ENCODE measurements at places on chromosomes 3 and 15. TPM values are rescaled to one million over a fixed set of nuclear protein-coding genes. Genes with fewer than 3 reads are reported as not detected.

The JMJD7 gene
- polyA plus RNA-seq: 12.7 TPM

The LARP6 gene
- polyA plus RNA-seq: 17.4 TPM

The AMIGO3 gene
- polyA plus RNA-seq: 0.94 TPM

The HIGD2B gene
- not detected for polyA plus RNA-seq

The LSG1 gene
- polyA plus RNA-seq: 33.5 TPM

The ANKRD34C gene
- polyA plus RNA-seq: 0.09 TPM

The PRTG gene
- polyA plus RNA-seq: 13.7 TPM

The TARS3 gene
- polyA plus RNA-seq: 18.1 TPM

DNA sequence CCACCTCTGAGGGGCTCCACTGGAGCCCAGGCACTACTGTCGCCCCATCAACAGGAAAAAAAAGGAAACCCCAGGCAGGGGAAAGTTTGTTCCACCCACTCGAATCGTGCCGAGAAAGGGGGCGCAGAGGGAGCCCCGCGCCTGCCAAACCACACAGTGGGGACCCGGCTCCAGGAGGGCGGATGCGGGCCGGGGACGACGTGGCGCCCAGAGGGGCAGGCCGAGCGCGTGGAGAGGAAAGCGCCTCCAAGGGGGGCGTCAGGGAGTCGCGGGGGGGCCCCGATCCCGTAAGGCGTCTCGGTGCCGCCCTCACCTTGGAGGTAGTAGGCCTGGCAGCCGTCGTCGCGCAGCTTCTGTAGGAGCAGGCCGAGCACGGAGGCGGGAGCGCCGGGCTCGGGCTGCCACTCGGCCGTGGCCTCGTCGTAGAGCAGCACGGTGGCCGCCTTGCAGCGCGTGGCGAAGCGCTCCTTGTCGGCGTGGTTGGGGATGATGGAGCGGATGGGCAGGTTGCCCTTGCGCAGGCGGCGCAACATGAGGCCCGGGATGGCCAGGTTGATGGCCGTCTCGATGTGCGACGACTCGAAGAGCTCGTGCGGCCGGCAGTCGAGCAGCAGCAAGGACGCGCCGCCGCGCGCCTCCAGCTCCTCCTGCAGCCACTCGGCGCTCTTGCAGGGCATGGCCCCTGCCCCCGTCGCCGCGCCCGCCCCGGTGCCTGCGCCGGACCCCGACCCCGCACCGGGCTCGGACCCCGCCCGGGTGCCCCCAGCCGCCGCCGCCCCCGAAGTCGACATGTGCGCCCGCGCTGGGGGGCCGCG, 627 bp downstream of the DUSP7 start:
- no peak for DNase-seq

GRCh38 chr15:74398183-74398582, 30.7 kb upstream of the CYP11A1 start:
- DNase-seq: no peak

DNA sequence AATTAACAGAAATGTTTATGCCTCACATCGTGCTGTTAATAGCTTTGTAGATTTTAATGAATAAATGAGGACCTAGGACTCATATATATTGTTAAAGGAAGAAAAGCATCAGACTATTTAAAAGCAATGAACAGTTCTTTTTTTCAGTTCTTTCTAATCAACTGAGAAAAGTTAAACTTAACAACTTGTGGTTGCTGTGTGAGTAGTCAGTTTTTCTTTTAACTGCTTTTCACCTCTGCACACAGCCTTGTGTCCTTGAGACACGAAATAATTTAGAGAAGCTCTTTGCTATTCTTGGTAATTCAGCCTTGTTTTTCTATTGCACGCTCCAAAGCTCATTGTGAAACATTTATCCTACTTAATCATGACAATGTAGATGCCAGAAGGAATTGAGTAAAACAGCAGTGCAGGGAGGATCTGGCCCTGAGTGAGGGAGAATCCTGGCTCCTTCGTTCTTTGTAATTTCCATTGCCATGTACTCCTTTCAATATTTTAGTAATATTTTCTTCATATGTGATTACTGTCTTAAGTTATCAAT, 499.0 kb downstream of the PYDC2 start:
- DNase-seq: peak; percentile 35

GRCh38 chr3:31237887-31238286, 294.8 kb upstream of the STT3B start:
- DNase-seq: no peak

DNA sequence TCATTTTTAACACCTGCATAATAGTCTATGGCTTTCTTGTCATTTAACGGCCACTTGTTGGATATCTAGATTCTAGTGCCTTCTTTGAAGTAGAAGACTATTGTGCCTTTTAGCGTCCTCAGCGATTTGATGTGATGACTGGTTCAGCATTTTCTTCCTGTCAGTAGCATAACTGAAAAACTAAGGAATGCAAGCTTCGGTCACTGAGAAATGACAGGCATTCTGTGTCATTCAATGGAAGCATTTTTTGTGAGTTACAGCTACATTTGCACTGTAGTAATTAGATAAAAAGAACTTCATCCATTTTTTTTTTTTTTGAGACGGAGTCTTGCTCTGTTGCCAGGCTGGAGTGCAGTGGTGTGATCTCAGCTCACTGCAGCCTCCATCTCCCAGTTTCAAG, 10.3 kb downstream of the NEK11 start:
- DNase-seq: no peak

DNA sequence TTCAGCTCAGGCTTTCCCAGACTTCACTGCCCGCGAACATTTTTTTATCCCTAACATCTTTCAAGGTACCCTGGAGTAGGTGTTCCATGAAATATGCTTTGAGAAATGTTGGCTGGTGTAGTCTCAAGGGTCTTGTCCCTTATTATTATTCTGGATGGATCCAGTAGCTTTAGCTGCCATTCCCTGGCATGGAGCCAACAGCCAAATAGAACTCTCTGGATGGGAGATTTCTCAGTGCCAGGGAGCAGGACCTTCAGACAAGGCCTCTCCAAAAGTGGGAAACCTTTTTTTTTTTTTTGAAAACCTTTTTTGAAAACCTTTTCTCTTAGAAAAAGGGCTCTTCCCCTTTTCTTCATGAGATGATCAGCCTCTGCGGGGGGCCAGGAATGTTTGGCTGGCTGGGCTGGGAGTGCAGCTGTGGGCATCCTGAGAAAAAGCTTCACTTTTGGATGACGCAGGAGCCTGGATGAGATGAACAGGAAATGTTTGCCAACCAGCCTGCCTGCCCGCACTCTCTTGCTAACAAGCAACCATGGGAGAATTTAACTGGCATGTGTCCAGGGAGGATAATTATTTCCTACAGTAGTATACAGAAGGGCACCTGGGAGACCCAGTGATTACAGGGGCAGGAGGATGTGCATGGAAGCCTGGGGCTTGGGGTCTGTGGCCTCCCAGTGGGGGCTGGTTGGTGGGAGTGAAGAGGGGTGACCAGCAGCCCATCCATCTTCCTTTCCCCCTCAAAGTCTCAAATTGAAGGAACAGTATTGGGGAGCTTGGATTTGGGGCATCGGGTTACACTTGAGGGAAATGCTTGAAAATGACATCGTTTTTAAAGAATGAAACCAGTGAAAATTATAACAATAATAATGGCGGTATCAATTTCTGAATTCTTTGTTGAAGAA, 109.1 kb upstream of the LRIG1 start:
- DNase-seq: peak; percentile 27

DNA sequence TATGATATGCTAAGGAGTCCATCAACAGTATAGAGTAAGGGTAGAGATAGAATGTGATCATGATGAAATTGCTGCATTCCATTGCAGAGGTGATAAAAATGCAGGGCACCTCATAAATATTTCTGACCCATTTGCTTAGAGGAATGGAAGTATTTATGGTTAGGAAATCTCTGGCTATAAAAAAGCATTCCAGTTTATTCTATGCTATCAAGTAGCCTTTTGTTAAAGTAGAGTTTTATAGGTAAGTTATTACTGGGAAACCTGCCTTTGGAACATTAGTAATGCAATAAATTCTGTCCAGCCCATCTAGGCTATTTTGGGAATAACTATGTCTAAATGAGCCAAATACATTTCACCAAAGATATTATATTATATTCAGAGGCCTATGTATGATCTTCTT, 19.8 kb upstream of the STRIT1 start:
- no peak for DNase-seq

- no peak for DNase-seq
These were observed 23.6 kb upstream of the DUT start for GRCh38 chr15:48307586-48307985.

DNA sequence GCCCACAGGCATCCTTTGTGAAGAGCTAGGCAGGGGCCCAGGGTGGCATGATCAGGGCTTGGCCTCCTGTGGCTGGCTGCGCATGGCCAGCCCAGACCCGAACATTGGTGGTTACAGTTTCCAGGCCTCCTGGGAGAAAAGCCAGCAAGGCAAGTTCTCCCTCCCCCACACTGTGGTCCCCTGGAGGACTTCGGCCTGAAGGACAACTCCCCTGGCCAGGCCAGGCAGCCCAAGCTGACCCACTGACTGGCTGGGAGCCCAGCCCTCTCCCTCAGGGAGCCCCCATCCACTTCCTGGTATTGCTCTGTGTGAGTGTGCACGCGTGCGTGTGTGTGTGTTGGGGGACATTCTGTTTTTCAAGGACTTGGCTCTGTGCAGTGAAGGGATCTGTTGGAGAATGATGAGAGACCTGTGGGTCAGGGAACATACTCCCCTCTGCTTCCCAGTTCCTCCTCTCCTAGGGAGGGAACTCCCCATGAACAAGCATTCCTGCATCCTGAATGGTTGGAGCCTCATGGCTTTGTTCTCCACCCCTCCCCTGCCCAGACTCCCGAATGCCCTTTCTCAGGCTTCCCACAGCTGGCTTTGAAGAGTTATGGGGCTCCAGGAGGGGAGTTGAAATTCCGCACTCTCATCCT, 29.5 kb downstream of the CORO2B start:
- DNase-seq: peak; percentile 51

DNA sequence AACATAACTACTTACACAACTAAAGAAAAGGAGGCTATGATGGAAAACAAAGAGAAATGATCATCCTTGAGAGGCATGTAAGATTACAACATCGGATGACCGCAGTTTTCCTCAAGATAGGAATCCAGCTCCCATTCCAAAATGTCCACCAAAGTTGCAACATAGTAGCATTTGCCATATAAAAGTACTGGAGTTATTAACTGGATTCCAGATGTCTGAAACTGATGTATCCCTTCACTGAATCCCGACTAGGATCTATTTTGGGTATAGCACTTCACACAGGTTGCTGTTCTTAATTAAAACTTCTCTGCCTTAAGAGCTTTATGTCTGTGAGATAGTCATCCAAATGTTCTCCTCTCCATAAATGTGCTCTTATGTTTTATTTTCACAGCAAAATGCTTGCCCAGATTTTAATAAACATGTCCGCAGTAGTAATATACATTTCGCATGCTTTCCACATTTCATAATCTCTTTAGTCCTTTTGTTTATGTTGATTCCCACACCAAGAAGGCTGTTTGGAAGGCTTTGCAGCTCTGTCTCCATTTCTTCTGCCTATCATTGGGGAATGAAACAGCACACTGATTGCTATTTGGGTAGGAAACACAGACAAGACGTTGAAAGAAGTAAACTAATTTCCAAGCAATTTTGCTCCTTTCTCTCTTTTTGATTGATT, 716.5 kb upstream of the CFAP20DC start:
- no peak for DNase-seq

DNA sequence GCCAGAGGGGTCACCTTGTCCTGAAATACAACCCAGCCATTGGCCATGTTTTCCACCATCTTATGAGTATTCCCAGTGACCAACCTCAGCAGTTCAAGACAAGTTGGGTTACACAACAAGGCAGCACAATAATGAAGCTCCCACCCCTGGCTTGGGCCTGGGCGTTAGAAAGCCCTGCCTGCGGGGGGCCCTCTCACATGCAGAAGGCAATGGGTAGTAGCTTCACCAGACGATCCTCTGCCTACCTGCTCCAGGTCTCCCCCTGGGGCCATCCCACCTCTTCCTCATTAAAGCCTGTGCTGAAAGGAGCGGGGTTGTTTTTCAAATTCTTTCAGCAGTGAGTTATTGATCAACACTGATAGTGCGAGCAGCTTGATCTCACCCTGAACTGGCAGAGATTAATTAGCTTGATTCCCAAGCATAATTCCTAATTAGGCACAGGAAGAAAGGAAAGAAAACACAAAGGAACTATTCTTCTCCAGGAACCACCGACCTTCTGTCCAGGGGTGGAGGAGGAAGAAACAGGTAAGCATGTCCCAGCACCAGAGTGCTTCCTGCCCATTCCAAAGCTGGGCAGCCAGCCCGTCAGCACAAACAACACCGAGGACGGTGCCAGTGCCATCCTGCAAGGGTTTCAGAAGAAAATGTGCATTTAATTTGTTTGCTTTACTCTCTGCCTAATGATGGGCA, 79.7 kb upstream of the CGNL1 start:
- no peak for DNase-seq

DNA sequence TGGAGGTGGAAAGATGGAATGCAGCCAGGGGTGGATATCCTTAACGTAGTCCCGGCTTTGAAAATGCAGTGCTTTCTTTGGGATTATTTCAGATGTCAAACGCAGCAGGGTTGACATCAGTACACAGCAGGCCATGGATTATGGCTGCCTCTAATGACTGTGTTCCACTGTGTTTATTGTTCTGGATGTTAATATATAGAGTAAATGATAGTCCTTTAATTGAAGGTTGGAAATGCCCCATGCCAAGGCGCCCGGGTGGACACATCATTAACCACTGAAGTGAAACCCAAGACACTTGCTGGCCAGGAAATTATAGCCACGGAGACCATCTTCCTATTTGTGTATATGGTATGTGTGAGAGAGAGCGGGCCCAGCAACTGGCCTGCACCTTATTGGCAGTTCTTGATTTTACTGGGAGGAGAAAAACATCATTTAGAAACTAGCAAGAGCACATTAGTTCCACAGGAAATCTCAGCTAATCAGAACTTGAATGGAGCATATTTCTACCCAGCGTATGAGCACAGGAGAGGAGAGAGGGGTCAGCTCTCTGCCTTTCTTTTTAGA, 254.9 kb upstream of the RASGRP1 start:
- no peak for DNase-seq

- DNase-seq: no peak
These were observed 762.3 kb upstream of the ARPP21 start for GRCh38 chr3:34876997-34877396.

GRCh38 chr3:55077726-55078125, 149.9 kb upstream of the LRTM1 start:
- no peak for DNase-seq

DNA sequence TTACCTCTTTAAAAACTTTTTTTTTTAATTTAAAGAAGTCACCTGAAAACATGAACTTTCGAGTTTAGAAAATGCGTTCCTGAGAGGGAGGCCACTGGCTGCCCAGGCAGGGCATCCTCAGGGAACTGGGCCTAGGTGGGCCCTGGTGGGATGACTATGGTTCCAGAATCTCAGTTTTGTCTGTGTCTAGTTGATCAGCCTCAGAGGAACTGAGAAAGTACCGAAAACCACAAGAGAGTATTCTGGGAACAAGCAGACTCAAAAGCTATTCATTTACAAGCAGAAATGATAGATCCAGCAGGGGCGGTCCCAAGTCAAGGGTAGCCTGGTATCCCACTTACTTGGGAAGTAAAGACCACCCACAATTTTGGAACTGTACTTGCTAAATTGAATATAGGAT, 10.5 kb downstream of the WWTR1 start:
- no peak for DNase-seq

- DNase-seq: no peak
These were observed 559.0 kb upstream of the GOLIM4 start for GRCh38 chr3:168654700-168655099.

- no peak for DNase-seq
These were observed 35.1 kb downstream of the PEAK1 start for GRCh38 chr15:77384589-77385359.

Data from right renal pelvis (tissue), 4 donors.